ENCODE measurements at places on chromosomes 11 and 22.
A peak's percentile ranks its signal among the peaks of the same experiment; 100 is the strongest.

DNA sequence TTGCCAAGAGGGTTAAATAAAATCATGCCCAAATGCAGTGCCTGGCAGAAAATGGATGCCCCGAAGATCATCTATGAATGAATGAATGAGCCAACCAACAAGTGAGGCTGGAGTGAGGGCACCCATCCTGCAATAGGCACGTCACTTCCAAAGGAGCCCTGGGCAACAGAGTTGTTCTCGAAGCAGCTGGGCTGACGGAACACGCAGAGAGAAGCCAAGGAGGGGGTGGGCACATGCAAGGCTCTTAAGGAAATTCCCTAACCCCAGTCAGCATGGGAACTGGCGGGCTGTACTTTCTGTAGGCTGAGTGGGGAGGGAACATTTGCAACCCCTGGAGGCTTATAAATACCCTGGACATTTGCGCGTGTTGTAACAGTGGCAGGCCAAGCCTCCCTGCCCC lies 11.6 kb upstream of the CHADL start:
- DNase-seq = no peak

DNA sequence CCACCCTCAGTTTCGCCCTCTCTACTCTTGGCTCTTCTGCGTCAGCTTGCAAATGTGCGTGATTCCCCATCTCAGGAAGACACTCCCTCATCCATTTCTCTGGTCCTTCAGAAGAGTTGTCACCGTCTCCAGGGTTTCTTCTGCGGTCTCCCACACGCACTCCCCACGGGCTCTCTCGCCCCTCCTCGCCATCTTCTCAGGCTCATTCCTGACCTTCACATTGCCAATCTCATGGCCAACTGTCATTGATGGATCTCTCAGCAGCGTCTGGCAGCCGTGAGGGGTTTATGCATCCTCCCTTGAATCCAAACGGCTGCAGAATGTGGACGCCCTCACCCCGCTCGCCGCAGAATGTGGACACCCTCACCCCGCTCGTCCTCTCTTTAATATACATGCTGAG lies 10.5 kb downstream of the SYNGR1 start:
- no peak for DNase-seq

- peak; percentile 20 for DNase-seq
Observed at GRCh38 chr22:38513063-38513462, 7.0 kb upstream of the DDX17 start.

GRCh38 chr22:22945195-22945594 lies 57.6 kb downstream of the IGLL5 start:
- DNase-seq = no peak

- DNase-seq = no peak
Observed at GRCh38 chr11:13386567-13386966, 76.5 kb downstream of the BTBD10 start.

GRCh38 chr22:36325154-36326031 lies 62.4 kb downstream of the MYH9 start:
- no peak for DNase-seq

DNA sequence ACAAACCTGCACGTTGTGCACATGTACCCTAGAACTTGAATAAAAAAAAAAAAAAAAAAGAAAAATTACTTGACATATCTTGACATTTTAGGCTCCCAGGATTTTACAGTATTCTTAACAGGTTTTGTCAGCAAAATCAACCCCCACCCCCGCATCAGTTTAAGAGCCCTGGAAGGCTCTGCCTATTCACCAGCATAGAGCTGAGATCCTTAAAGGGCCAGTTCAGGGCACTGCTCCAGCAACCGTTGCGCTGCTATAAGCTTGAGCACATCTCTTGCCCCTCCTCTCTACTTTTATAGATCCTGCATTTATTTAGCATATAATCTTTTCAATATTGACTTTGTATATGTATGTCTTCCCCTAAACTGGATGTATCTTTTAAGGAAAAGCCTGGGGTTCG lies 697 bp upstream of the PAFAH1B2 start:
- peak; percentile 27 for DNase-seq

GRCh38 chr11:5581014-5581413 lies 337 bp downstream of the OR52B6 start:
- DNase-seq = no peak

DNA sequence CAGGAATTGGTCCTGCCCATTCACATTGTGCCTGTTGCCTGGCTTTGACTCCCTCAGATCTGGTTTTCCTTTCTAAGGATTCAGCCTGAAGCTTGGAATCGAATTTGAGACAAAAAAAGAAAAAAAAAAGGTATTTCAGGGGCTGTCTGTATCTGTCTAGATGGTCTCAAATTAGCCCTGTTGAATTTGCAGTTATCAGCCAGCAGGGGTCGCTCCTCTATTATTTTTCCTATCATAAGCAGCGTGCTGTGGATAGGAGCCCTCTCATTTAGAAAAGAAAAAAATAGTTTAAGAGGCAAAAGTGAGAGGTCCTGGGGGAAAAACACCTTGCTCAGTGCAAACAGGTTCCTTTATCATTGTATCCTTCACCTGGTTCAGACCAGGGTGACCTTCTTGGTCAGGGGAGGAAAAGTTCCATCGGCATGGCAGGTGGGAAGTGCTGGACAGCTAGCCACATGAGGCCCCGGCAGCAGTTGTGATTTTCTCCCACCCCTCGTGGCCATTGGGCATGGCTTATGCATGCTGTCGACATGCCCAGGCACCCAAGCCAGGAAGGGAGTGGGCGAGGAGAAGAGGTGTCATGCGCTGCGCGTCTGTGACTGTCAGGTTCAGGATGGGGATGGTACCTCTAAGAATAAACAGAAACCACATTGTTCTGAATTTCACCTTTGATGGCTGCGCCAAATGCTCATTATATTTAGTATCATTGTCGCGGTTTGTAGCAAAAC lies 13.1 kb downstream of the OR5AK2 start:
- no peak for DNase-seq

DNA sequence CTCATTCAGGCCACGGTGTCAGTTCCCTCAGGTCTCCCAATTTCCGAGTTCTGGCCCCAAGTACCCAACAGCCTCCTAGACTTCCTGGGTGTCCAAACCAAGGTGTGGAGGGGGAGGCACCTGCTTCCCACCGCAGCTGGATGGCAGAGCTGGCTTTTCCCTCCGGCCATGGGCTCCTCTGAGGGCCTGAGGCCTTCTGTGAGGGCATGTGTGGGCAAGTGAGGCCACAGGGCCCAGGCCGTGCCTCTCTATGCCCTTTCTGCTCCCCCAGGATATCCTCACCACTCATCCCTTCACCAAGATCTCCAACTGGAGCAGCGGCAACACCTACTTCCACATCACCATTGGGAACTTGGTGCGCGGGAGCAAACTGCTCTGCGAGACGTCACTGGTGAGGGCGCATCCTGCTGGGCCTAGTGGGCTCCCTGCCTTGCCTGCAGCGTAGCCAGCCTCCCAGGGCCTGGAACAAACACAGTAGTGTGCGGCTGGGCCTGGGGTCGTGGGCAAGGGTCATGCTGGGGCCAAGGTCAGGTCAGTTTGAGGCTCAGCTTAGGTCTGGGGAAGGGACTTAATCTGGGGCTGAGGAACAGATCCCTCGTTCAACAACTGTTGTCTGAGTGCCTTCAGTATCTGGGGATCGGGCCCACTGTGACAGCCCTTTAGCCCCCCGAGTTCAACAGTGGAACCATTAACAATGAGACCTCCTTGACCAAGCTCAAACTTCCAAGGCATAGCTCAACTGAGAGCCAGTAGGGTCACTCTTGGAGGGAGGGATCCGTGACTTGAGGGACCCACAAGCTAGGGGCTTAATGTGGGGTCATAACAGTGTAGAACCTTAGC lies 85.8 kb downstream of the MYO7A start:
- no peak for DNase-seq

DNA sequence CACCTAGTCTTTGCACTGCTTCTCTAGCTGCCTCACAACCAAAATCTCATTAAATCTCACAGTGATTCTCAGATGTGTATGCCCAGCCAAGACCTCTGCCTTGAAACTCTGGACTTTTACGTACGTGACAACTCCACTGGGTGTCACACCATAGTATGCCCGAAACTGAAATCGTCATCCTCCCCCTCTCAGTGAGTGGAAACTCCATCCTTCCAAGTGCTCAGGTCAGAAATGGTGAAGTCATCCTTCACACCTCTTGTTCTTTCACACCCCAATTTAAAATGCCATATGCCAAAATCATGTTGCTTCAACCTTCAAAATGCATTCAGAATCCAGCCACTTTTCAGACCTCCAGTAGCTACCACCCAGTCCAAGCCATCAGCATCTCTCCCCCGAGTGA lies 42.5 kb downstream of the SFI1 start:
- DNase-seq = no peak
